ENCODE measurements at places on chromosomes 5 and 9. TPM values are rescaled to one million over a fixed set of nuclear protein-coding genes. Genes with fewer than 3 reads are reported as not detected.

- no peak for DNase-seq
Measured at GRCh38 chr5:143376911-143377813, 26.3 kb downstream of the NR3C1 start.

DNA sequence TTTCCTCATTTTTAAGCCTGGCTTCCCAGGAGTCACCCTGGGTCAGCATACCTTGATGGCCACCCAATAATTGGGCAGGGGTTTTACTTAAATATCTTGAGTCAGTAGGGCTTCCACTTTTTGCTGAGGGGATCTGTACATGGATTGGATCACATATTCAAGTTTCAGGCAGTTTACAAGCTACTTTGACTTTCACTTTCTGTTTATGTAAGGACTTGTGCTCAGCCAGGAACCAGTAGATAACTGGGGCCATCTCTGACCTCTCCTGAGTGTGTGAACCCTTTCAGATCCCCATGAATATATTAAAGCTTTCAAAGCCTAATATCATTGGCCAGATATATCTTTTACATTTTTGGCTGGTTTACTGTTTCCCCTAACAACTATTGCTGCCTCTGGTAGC, 45.1 kb downstream of the SLCO6A1 start:
- no peak for DNase-seq

DNA sequence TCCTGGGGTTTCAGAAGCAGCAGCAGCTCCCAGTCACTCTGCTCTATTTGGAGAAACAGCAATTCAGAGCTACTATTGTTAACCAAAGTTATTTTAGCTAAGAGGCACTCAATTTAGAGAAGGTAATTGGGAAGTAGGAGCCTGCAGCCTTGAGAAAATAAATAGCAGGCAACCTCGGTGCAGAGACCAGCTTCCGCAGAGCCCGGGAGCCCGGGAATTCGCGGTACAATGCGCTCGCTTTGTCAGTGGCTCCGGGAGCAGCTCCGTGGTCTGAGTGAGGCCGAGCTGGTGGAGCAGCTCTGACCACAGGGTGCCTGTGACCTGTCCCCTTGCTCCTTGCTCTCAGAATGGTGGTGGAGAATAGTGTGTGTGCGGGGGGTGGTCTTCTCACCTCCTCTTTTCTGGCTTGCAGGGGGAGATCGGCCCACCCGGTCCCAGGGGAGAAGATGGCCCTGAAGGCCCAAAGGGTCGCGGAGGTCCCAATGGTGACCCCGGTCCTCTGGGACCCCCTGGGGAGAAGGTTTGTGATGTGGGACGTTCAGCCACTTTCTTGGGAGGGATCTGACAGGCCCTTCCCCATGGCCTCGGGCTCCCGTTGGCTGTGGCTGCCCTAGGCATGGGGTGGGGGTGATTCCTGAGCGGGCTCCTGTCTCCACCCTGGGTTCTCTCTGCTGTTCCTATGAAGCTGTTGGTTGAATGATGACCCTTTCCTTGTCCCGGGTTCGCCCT, 95.9 kb upstream of the FCN2 start:
- DNase-seq, result no peak

DNA sequence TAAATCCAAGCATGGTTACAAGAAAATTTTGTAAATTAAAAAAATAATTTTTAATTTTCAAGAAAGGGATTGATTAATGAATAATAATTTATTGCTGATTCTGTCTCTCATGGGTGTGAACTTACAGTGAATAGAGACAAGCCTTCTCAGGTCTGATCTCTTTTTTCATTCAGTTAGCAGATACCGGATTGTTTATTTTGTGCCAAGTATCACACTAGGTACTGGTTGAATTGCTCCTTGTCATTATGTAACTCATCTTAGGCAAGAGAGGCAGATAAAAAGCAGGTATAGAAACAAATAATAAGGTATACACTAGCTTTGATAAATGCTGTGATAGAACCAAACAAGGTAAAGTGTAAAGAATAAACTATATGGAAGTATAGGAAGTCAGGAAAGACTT, 283.3 kb downstream of the PJA2 start:
- DNase-seq, result no peak

DNA sequence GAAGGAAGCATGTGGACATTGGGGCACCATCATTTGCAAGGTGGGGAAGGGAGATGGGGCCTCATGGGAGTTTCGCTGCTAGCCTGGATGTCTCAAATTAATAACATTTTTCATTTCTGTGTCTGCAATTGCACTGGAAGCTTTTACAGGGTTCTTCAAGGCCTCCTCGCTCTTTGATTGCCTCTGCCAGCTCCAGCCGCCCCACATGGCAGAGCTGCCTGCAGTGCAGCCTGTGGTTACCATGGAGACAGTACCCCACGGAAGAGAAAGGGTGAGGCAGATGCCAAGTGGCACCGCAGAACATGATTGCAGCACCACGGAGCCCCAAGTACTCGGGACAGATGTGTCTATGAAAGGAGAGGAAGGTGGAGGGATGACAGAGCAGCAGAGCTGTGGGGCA, 25.4 kb downstream of the CTNND2 start:
- peak; percentile 51 for DNase-seq

DNA sequence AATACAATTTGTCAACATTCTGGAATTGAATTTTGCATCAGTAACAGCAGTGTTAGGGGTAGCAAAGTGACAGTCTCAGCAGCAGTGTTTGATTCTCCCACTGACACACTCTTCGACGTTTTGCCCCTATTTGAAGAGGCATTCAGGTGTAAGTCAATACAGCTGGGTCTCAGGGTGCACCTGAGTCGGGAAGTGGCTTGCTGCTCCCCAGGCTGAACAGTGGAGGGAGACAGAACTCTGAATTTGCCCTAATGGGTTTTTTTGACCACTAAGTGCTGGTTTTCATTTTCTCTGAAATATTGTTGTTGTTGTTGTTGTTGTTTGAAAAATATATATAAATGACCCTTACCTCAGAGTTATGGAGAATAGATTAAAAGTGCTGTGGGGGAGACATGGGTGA, 223.2 kb downstream of the TLR4 start:
- DNase-seq, result no peak

DNA sequence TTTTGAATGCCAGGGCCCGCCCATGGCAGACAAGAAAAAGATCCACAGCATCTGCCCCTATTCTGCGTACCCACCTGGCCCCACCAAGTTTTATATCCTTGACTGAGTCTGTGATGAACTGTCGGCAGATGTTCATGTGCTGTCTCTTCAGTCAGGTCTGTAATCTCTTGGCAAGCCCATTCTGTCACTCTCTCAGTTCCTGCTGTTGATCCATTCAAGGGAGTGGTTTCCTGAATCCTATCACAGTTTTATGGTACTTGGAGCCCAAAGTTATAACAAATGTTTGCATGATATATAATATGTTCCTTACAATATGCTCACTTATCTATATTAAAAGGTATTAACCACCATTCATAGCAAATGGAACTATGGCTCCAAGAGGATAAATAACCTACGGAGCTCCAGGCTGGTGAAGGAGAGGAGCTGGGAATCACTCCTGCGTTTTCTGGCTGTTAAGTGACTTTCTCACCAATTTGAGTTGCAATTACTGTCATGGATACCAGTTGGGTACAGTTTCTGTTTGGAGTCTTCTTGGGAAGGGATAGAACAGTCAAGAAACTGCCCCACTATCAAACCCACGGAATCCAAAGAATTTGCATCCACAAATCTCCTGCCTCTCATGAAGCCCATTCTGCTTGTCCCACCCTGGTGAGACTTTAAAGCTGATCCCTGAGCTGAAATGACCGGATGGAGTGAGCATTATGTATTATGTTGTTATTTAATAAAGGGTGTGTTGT, 103.4 kb upstream of the SPRY4 start:
- DNase-seq, result no peak

GRCh38 chr9:22265038-22265437, 181.6 kb upstream of the DMRTA1 start:
- DNase-seq, result no peak

DNA sequence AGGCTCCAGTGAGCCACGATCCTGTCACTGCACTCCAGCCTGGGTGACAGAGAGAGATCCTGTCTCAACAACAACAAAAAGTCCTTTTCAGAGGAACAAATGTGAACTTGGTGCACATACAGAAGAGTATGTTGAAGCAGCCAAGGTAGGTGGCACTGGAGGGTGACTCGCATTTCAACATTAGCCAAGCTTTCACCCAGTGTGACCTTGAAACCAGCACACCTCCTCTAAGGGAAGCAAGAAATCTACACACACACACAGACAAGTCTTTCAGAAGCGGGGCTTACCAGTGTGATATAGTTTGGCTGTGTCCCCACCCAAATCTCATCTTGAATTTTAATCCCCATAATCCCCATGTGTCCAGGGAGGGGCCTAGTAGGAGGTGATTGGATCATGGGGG, 225.2 kb downstream of the SEMA5A start:
- DNase-seq, result no peak

DNA sequence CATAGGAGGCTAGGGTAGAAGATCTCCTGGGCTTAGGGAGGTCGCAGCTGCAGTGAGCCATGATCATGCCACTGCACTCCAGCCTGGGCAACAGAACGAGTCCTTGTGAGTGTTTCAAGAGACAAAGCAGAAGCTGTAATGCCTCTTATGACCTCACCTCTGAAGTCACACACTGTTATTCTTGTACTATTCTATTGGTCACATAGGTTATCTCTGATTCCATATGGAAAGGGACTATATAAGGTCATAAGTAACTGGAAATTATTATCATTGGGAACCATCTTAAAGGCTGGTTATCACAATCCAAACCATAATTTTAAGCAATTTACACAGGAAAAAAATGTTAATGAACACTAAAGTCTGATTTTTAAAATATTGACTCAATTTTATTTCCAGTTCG, 17.9 kb upstream of the AFF4 start:
- DNase-seq, result no peak

DNA sequence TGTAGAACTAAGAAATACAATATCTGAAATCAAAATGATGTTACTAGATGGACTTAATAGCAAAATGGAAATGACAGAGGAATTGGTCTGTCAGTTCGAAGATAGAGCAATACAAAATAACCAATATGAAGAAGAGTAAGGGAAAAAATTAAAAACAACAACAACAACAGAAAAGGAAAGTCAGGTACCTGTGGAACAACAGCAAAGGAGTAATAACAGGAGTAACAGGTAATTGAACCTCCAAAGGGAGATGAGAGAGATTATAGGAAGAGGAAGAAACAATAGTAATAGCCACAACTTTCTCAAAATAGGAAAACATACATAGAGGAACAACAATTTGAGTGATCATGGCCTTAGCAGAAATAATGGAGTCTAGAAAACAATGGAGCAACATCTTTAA, 13.7 kb downstream of the POLK start:
- no peak for DNase-seq

GRCh38 chr9:114719290-114719689, 37.3 kb upstream of the TEX48 start:
- DNase-seq, result no peak

DNA sequence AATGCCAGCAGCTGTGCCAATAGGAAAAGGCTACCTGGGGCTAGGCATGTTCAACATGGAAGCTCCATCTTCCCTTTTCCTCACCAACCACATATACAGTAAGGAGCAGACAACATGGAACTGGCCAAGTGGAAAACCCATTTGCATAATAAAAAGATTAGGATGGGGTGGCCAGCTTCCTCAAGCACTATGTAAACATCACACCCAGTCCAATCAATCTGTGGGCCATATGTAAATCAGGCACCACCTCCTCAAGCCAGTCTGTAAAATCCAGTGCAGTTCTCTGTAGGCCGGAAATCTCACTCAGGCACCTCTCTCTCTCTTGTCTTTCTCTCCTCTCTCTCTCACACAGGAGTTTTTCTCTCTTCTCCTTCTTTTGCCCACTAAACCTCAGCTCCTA, 360.2 kb upstream of the GRIA1 start:
- DNase-seq, result no peak

DNA sequence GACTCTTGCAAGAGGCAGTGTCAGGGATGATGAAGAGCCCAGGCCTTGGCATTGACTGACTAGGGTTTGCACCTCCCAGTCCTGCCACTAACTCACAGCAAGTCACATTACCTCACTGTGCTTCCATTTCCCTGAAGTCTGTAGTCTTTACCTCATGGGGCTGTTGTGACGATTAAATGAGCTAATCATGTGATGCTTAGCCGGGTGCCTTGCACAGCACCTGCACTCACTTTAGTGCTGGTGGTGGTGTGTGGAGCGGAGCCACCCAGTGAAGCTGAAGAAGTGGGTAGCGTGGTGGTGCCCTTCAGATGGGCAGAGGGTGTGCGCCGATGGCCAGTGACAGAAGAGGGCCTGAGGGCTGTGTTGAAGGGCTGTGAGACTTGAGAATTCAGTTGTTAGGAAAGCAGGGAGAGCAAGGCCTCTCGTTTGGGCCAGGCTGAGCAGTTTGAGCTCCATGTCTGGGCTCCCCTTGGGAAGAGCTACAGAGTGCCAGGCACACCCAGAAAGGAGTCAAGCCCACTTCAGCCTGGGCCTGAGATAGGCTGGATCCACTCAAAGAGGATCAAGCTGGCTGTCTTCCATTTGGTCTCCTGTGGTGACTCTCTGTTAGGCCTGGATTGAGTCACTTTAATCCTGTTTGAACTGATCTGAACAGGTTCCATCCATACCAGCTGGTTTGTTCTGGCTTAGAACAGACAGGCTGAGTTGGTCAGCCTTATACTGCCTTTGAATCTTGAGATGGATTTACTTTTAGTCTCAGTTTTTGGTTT, 42.5 kb downstream of the RALGPS1 start:
- peak; percentile 74 for DNase-seq

- no peak for DNase-seq
Measured at GRCh38 chr9:115032296-115032695, 85.7 kb downstream of the TNC start.

- peak; percentile 27 for DNase-seq
Measured at GRCh38 chr5:138148811-138149210, 9.6 kb upstream of the NME5 start.

DNA sequence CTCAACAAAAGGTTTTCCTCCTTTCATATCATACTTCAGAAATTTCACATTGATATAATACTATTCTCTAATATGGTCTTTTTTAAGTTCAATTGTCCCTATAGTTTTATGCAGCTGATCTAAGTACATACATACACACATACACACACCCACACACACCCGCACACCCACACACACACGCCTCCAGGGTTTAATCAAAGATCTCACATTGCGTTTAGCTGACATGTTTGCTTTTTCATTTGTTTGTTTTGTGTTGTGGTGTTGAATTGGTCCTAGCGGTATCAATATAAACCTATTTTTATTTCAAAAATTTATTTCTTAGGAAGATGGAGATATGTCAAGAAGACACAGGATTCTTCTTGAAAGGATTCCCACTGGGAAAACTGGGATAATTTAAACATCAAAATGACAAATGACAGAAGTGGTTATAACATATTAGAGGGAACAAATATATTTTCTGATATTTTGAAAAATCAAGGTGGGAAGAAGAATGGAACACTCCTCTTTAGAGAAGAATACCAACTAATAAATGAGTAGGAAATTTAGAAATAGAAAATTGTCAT, 434.9 kb upstream of the SLC30A5 start:
- no peak for DNase-seq

The NR3C1 gene
- total RNA-seq, result 52.6 TPM

The HSPA4 gene
- total RNA-seq, result 21.6 TPM

The ANKHD1 gene
- 141 TPM for total RNA-seq

The NHP2 gene
- total RNA-seq, result 89.3 TPM

The GRM6 gene
- not detected for total RNA-seq

The TAF11L13 gene
- not detected for total RNA-seq

The UGT3A2 gene
- not detected for total RNA-seq

Data from stomach (tissue), 19 donors.